ENCODE measurements at places on chromosomes 6 and 20. TPM values are rescaled to one million over a fixed set of nuclear protein-coding genes. Genes with fewer than 3 reads are reported as not detected.

- no peak for DNase-seq
These were observed 188.2 kb downstream of the SIM1 start for GRCh38 chr6:100276311-100277057.

WFDC10B gene
- total RNA-seq: not detected

DNA sequence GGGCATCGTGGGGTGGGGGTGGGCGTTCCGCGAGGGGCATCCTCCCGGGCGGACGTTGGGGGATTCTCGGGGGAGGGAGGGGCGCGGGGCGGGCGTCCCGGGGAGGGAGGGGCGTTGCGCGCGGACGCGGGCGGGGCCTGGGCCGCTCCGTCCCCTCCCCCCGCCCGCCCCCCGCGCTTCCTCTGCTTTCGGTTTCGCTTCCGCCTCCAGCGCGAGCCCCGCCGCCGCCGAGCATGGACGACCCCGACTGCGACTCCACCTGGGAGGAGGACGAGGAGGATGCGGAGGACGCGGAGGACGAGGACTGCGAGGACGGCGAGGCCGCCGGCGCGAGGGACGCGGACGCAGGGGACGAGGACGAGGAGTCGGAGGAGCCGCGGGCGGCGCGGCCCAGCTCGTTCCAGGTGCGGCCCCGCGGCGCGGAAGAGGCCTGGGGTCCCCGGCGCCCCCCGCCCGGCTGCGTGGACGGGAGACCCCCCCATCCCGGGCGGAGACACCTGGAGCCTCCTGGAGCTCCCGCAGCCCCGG lies at the start of gene OGFR:
Gene OGFR, plus strand, starts transcription at position 209 of the 528 bp plus-strand sequence. Its CDS starts 25 bp downstream, at position 234.
- peak; percentile 65 for DNase-seq

DNA sequence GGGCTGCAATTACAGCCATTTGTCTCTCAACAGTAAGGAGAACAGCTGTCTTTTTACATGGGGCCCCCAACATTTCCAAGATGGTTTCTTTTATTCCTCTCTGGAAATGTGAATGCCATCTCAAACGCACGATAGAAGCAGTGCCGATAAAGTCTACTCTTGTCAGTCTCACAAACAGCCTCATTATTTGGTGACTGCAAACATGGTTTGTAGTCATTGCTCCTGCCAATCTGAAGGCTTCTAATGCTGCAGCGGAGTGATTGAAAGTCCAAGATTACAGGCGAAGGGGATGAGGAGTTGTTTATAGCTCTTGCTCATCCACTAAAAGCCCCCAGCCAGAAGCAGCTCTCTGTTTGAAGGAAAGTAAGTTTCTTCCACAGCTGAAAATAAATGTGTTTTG lies 657.1 kb downstream of the CBLN4 start:
- no peak for DNase-seq
